ENCODE measurements at places on chromosomes 11 and 22.
A peak's percentile ranks its signal among the peaks of the same experiment; 100 is the strongest.

- no peak for DNase-seq
Measured at GRCh38 chr11:10305964-10306918, 1.4 kb downstream of the ADM start.

DNA sequence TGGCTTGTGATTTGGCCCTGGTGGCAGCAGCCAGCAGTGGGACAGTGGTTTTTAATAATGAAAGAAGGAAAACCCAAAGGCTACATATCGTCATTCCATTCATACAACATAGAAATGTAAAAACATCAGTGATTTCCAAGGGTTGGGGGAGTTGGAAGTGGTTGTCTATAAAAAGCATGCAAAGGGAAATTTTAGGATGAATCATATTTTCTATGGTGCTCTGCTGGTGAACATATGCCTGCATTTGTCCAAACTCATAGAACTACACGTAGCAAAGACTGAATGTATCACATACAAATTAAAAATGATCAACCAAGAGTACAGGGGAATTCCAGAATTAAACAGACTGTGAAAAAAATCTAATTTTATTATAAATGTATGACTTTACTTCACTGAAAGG is 11.1 kb downstream of the OR5B3 start:
- no peak for DNase-seq

DNA sequence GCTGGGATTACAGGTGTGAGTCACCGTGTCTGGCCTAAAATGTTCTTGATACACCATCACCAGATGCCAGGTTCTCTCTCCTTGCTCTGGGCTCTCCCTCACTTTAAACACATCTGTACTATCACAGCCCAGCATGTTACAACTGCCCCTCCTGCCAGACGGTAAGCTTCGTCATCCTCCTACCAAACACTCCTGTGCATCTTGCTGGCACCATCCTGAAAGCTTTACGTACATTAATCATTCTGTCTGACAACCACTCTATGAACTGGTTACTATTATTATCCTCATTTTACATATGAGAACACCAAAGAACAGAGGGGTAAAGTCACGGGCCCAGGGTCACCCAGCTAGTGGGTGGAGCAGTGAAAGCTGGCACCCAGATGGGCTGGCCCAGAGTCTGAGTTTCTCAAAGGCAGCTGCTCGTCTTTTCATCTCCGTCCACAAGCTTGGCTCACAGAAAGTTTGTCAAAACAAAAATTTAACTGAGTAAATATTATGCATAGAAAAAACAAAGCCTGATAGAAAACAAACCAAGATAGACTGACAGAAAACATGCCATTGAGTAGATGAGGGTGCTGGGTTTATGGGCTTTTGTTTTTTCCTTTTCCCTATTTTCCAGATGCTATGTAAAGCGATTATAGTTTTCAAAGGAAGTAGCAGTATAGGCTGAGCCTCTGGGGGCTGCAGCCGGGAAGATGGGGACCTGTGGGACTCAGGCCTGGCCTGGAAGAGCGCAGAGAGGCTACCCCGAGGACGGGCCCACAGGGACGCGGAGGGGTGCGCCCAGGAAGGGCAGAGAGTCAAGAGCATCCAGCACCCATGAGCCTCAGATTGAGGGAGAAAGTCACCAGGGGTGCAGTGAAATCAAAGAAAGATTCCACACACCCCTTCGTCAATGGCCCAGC is 9.5 kb downstream of the PLA2G6 start:
- no peak for DNase-seq

GRCh38 chr11:68012843-68013610 is 2.9 kb downstream of the ALDH3B1 start:
- DNase-seq, result no peak

- DNase-seq, result no peak
Measured at GRCh38 chr22:20033045-20033706, 12.3 kb downstream of the TANGO2 start.

DNA sequence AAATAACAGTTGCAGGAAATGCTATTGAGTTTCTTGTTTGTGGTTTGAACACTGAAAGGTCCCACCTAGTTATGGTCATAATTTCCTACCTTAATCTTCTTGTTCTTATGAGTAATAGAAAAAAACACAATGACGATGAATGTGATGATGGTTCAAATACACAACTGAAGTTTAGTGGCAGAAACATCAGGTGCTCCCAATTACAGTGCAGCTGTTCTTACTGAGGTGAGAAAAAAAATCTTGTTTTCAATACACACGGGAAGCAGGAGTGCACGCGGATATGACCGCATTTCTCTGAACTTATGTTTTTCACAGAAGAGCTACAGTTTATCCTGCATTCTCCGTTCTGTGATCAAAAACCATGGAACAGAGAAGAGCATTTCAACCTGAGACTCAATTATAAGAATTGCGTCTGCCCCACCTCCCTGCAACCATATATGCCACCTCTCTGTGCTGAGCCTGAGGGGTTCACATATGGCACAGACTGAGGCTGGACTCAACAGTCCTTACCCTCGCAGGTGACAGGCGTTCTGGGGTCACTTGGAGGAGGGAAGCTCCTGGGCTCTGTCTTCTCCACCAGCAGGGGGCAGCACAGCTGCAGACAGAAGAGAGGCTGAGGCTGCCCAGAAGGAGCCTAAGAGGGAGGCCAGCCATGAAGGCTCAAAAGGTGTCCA is 99.7 kb upstream of the IGLL5 start:
- DNase-seq, result peak; percentile 24

GRCh38 chr11:133901999-133902398 is 54.8 kb downstream of the IGSF9B start:
- DNase-seq, result no peak

GRCh38 chr11:87110443-87111131 is 72.9 kb downstream of the TMEM135 start:
- no peak for DNase-seq

GRCh38 chr11:255176-255575 is 18.4 kb downstream of the PSMD13 start:
- DNase-seq, result no peak

DNA sequence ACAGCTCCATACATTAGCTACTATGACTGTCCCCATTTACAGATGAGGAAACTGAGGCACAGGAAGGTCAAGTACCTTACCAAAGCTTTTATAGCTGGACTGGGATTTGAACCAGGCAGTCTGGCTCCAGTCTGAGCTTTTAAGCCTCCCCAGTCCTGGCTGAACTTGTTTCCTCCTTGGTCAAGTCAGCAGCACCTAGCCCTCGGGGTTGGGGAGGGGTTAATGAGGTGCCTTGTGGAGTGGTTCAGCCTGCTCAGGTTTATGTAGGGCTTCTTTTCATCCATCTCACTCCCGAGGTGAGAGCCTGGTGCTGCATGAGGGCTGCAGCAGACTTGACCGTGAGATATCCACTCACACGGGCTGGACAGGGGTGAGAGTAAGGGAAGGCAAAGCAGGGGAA is 36.7 kb upstream of the GCAT start:
- no peak for DNase-seq

DNA sequence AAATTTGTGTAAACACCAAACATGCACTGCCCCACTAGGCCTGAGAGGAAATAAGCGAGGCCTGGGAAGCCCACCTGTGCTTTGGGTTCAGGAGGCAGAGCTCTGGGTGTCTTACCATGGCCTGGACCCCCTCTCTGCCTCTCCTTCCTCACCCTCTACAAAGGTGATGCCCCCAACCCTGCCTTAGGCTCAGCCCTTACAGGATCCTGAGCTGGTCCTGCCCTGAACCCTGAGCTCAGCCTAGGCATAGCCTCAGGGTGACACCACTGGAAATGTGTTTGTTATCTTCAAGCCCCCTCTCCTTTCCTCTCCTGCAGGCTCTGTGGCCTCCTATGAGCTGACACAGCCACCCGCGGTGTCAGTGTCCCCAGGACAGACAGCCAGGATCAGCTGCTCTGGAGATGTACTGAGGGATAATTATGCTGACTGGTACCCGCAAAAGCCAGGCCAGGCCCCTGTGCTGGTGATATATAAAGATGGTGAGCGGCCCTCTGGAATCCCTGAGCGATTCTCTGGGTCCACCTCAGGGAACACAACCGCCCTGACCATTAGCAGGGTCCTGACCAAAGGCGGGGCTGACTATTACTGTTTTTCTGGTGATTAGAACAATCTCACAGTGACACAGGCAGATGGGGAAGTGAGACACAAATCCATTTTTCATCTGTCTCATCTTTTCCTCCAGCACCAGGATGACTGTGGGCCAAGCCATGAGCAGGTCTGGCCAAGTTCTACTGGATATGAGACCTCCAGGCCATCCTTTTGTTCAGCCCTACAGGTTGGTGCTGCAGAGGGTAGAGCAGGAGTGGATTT is 117.8 kb downstream of the GGTLC2 start:
- DNase-seq, result no peak

GRCh38 chr11:125772834-125773505 is 5.7 kb downstream of the PATE2 start:
- no peak for DNase-seq

DNA sequence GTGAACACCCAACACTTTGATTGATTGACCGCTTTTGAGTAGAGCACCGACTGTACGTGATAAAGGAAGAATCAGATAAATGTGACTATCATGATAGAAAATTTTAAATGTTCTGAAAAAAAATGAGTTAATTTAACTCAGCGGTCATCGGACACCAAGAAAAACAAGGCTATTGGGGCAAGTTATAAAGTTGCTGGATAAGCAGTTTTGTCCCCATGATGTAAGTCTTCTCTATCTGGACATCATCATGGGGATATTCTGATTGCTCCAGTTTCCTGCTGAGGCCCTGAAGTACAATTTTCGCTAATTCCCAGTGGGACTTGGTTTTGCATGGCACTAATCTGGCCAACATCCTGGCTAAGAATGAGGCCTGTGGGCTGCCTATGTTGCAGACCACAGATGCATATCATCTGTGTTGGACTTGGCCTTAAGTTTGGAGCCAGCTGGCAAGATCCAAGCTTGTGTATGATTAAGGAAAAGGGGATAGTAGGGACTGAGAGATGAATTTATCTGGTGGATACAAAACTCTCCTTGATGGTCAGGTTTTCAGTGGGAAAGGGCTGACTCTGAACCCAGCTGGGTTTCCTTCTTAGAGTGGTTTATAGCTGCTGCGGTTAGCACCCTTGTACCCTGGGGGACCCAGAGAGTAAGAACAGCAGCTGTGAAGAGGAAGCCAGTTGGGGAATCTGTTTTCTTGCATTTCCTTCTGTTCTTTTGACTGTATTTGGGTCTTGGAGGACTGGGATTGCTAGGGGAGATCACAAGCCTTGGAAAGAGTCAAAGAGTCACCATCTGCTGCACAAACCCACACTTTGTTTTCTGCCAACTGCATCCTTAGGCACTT is 118.3 kb downstream of the SEZ6L start:
- no peak for DNase-seq

GRCh38 chr22:39275814-39276439 is 31.1 kb upstream of the PDGFB start:
- DNase-seq, result peak; percentile 24

DNA sequence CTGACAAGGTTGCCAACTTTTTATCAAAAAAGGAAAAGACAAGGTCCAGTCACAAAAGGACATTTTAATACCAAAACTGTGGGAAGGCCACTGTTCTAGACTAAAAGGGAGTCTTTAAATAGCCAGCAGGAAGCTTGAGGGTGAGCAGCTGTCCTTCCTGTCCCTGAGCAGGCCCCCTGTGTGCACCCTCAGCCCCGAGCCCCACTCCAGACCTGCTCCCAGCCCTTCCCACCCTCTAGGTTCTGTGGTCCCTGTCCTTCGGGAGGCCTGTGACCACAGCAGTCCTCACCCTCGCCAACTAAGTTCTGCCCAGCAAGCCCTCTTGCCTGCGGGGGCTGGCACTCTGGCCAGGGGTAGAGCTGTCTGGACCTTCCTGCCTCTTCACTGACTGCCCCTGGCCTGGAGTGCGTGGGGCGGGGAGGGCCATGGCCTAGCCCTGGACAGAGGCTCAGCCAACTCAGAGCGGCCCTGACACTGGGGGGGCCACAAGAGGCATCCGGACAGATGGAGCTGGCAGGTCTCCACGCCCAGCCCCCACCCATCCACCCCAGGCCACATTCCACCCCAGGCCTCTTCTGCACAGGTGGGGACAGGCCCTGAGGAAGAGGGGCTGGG is 1.6 kb upstream of the PLXNB2 start:
- DNase-seq, result no peak

GRCh38 chr11:14542324-14542723 is 22.1 kb upstream of the PSMA1 start:
- peak; percentile 52 for DNase-seq

- DNase-seq, result no peak
Measured at GRCh38 chr11:70631624-70632047, 233.3 kb downstream of the CTTN start.

- no peak for DNase-seq
Measured at GRCh38 chr11:50075856-50076255, 43.2 kb downstream of the OR4C45 start.

- no peak for DNase-seq
Measured at GRCh38 chr22:27476729-27477128, 324.8 kb downstream of the MN1 start.

- no peak for DNase-seq
Measured at GRCh38 chr22:45642986-45643385, 28.6 kb upstream of the ATXN10 start.

GRCh38 chr11:4697585-4697984 is at the start of gene OR51E2:
Gene OR51E2 (minus strand): TSS chr11:4697853. CDS start chr11:4682711, 15,142 bp downstream.
- DNase-seq, result no peak

DNA sequence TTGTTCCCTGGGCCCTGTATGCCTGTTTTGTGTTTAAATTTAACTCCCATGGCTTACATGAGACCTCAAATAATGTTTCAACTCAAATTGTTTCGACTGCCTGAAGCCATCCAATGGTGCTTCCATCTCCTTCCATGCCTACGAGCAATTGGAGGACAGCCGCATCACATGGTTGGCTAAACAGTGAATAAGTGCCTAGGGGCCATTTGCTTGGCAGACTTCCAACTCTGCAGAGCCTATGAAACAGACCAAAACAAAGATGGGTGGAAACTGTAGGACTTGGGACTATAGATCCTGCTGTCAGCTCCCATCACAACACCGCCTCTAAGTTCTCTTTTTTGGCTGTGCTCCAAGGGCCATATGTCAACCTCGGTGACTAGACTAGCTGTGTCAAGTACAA is 84.1 kb downstream of the PARVA start:
- no peak for DNase-seq

- no peak for DNase-seq
Measured at GRCh38 chr22:26313291-26313690, 115.8 kb upstream of the ASPHD2 start.

GRCh38 chr11:118184784-118185579 is 8.5 kb upstream of the SCN2B start:
- no peak for DNase-seq

DNA sequence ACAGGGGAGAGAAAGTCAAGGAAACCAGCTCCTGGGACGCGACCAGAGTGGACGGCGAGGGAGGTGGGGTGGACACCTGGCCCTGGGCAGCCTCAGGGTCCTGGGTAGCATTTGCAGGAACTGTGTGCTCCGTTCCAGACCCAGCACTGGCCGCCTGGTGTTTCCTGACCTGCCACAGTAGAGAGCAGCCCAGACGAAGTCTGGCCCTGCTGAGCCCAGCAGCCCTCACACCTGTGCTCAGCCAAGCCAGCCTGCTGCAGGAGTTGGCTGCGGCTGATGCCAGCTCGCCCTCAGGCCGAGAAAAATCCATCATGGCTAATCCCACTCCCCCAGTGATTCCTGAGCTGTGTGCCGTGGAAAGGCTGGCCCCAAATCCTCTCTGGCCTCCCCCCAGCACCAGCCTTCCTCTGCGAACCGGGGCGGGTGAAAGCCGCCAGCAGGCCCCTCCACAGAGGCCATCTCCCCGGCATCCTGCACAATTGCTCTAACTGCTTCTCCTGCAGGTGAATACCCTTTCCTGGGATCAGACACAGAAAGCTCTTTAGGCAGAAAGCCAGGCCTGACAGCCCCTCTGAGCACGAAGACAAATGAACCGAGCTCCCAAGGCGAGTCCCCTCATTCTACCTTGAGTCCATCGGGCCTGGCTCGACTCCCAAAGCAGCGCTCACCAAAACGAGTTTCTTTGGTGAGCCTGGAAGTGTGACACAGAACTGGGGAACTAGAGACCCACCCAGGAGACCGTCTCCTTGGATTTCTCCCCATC is 88.6 kb downstream of the RTL6 start:
- DNase-seq, result no peak

Data from NCI-H774 (cell line).